ENCODE measurements at places on chromosomes 7 and 10. TPM values are rescaled to one million over a fixed set of nuclear protein-coding genes. Genes with fewer than 3 reads are reported as not detected.

Gene INHBA
- total RNA-seq, result 5.7 TPM

- H3K4me3 ChIP-seq, result no peak overlapping the region
- no peaks in the 10 kb centered on the region for H3K27me3 ChIP-seq
- no peak overlapping the region for H3K27ac ChIP-seq
- H3K36me3 ChIP-seq, result no peaks in the 10 kb centered on the region
These were observed 688.0 kb upstream of the ANKRD30A start for GRCh38 chr10:36437367-36437766.

DNA sequence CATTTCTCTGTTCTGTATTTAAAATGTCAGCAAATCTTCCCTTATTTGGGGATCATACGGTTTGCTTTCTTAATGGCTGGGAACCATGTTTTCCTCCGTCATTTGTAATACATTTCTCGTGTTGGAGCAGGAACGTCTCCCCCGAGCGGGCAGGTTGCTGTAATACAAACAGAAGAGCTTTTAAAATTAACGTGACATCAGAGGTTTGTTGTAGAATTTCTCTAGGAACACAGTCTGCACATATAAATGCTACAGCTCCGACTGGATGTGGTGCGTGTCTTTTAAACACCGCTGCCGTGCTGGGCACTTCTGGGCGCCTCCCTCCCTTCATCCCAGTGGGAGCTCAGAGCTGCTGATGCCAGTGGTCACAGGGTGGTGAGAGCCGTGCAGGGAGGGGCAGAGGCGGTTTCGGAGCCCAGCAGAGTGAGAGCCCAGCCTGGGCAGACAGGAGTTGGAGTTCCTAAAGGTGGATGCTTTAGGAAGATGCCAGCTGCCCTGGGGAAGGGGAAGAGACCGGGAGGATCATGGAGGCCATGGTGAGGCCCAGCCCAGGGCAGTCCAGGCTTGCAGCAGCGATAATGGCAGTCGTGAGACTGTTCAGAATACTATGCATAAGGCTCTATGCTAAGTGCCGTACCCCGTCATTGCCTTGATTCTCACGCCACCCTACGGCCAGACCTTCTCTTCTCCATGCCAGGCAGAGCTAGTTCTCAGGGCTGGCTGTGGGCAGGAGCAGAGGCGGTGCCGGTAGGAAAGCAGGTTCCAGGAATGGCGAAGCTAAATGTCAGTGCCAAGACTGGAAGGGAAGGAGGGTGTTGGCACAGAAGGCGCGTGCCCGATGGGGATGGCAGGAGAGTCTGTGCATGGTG is 96.2 kb downstream of the GLRX3 start:
- DNase-seq, result no peak
- H3K36me3 ChIP-seq, result no peaks in the 10 kb centered on the region
- no peaks in the 10 kb centered on the region for H3K27me3 ChIP-seq
- no peak overlapping the region for H3K4me3 ChIP-seq

DNA sequence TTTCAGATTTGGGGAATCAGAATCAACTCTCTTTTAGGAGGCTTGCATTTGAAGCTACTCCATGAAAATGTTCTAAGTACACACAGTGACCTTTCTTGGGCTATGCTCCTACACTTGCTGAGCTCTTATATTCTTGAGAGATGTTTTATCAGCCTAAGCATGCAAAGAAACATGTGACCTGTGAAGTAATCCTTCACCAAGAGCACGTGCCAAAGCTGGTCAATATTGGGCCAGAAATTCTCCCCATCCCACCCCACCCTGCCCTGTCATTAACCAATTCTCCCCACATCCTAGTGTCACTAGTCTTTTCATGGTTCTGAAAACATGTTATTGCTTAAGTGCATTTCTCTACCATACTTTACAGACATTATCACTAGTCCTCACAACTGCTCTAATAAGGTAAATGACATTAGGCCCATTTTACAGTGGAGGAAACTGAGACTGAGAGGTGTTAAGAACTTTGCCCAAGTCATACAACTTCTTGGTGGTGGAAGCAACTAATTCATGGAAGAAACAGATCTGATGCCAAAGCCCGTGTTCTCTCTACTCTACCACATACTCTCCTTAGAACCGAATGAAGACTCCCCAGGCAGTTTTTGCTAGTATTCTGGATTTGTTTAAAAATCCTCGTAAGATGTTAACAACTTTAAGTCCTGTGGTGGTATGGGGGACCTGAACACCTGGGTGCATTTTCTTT is 200.6 kb downstream of the PTEN start:
- no peak overlapping the region for H3K27ac ChIP-seq
- H3K4me1 ChIP-seq, result peaks cover 12% of the 10 kb centered on the region
- H3K36me3 ChIP-seq, result no peaks in the 10 kb centered on the region
- no peak overlapping the region for H3K4me3 ChIP-seq

- H3K36me3 ChIP-seq, result peaks cover 17% of the 10 kb centered on the region
- H3K4me1 ChIP-seq, result peaks cover 20% of the 10 kb centered on the region
- H3K27ac ChIP-seq, result peak overlapping the region; percentile 83
- H3K4me3 ChIP-seq, result no peak overlapping the region
- H3K27me3 ChIP-seq, result no peaks in the 10 kb centered on the region
These were observed 7.0 kb upstream of the SPACDR start for GRCh38 chr7:100471021-100471420.

Gene GRM3
- not detected for total RNA-seq

Gene RELN
- 46.9 TPM for total RNA-seq

DNA sequence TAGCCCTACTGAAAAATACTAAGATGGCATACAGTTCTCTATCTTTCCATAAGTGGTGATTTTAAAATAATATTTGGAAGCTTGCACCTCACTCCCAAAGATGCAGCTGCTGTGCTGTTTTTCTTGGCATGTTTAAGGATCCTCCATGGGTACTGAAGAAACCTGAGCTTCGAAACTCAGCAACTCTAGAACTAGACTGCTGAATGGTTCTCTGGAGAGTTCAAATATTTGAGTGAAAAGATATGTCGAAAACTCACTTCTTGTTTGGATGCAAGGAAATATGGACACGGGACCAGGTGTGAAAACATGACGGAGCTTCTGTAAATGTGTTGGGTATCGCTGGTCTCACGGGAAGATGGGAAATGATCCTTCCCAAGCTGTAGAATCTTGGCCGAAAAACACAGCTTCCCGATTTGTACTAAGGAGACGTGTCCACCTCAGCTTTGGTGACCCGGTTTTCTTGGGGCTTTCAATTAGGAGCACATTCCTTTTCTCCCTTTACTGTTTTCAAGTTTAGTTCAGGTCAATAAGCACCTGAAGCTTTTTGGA is 543.8 kb upstream of the NRP1 start:
- DNase-seq, result no peak
- no peaks in the 10 kb centered on the region for H3K36me3 ChIP-seq
- H3K4me3 ChIP-seq, result no peak overlapping the region
- H3K27me3 ChIP-seq, result no peaks in the 10 kb centered on the region
- H3K27ac ChIP-seq, result no peak overlapping the region

Gene ZNF804B
- not detected for total RNA-seq

Gene GRM8
- total RNA-seq, result 0.18 TPM

DNA sequence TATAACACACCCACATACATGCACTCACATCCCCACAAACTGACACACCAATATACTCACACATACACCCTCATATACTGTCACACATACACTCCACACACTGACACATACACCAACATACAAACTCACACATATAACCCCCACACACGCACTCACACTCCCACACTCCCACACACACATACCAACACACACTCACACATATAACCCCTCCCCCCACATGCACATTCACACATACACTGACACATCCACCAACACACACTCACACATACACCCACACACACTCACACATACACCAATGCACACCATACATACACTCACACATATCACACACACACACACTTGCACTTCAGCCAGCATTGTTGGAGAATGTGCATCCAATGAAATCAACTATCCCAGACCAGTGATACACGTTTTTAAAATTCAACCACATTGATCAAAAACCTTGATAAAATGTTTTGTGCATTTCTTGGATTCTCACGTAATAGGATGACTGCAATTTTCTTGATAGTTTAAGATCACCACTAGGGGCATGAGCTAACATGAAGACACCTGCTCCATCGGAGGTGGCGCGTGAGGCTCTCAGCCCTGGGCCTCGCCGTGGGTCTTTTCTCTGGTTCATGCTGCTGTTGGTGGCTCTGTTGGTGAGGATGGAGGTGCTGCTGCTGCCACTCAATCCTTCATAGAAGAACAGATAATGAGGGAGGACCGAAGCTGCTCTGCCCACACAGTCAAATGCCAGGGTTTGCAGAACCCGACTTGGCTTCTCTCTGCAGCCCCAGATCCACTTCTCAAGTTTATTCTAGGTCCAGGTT is 32.1 kb upstream of the CHST15 start:
- no peaks in the 10 kb centered on the region for H3K27me3 ChIP-seq
- no peak overlapping the region for H3K27ac ChIP-seq
- peak; percentile 20 for DNase-seq
- H3K4me1 ChIP-seq, result no peaks in the 10 kb centered on the region

DNA sequence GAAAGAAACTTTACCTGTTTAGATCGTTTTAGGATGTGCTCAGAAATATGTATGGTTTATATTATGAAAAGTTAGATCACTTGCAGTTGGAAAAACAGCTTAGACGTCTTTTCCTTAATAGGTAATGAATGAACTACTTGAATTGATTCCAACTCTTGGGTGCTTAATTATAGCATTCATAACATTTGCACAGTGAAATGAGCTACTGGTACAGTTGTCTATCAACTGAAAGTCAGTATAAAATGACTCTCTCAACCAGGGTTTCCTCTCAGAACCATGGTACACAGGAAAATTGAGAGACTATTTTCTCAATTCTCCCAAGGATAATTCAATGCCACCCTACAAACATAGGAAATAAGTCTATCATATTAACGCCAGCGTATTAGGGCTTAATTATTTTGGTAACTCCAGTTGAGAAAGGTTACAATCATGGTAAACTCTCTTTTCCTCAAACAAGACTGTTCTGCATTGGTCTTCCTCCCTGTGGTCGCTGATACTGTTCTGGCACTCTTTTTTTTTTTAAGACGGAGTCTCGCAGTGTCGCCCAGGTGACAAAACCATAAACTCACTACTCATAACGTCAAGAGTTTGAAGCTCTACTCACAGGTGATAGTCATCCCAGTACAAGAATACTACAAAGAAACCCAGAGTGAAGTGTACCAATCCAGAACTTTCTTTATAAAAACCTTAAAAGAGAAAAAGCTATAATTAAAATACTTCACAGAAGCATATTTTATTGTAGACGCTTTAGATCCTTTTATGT is 2.0 kb downstream of the ANLN start:
- DNase-seq, result no peak

DNA sequence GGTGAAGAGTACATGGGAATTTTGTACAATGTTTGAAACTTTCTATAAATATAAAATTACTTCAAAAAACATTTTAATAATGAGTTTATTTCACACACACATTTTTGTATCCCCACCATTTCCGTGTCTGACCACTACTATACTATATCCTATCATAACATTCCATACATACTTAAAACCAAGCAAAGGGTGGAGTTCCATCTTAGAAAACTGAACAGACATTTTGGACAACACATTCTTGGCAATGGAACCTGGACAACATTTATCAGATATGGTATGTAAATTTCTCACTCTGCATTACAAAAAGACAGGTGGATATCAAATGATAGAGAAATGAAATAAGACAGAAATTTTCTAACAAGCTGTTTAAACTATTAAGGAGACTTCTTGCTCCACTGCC is 168.9 kb downstream of the TWIST1 start:
- no peak for DNase-seq
- H3K4me1 ChIP-seq, result peaks cover 5% of the 10 kb centered on the region
- peaks cover 31% of the 10 kb centered on the region for H3K27me3 ChIP-seq
- no peaks in the 10 kb centered on the region for H3K36me3 ChIP-seq
- no peak overlapping the region for H3K27ac ChIP-seq
- no peak overlapping the region for H3K4me3 ChIP-seq

- no peaks in the 10 kb centered on the region for H3K4me1 ChIP-seq
- H3K36me3 ChIP-seq, result no peaks in the 10 kb centered on the region
- H3K27me3 ChIP-seq, result no peaks in the 10 kb centered on the region
These were observed 149.4 kb downstream of the ZNF438 start for GRCh38 chr10:30882281-30882680.

GRCh38 chr10:72682638-72683037 is 9.3 kb upstream of the MCU start:
- no peak for DNase-seq
- H3K27me3 ChIP-seq, result no peaks in the 10 kb centered on the region
- no peaks in the 10 kb centered on the region for H3K4me1 ChIP-seq
- no peak overlapping the region for H3K4me3 ChIP-seq

Gene GTF2IRD1
- 51.4 TPM for total RNA-seq

Gene APBB1IP
- total RNA-seq, result not detected

Gene RET
- total RNA-seq, result 0.09 TPM

DNA sequence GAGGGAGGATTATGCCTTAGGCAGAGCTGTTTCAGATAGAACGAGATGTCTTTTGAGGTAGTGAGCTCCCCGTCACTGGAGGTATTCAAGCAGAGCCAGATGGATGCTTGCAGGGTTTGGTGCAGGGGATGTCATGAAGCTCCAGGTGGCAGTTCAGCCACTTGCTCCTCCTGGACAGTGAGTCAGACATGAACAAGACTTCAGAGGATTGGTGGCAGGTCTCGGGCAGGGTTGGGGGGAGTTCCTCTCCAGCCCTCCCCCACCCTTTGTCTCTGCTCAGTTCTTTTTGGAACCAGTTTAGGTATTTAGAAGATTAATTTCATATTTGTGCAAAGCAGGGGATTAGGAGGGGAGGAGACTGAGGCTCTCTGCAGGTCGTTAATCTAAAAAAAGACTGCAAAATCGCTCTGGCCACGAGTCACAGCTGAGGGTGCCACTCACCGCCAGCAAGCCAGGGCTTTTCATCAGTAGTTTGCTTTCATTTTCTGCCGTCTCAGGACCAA is 21.5 kb upstream of the MYL10 start:
- DNase-seq, result no peak
- H3K4me1 ChIP-seq, result no peaks in the 10 kb centered on the region
- no peaks in the 10 kb centered on the region for H3K27me3 ChIP-seq
- no peaks in the 10 kb centered on the region for H3K36me3 ChIP-seq
